Stimulated activated CD4-positive, alpha-beta T cell treated with anti-CD3 and anti-CD28 coated beads, Interleukin-2, amount 100 ng/mL, for 48 hours (primary cell): ENCODE measurements at places on chromosomes 5 and 9.

GRCh38 chr5:168603746-168604145, 24.6 kb upstream of the PANK3 start:
- DNase-seq, result no peak

GRCh38 chr5:171743436-171744076, 42.1 kb upstream of the SMIM23 start:
- DNase-seq, result no peak

DNA sequence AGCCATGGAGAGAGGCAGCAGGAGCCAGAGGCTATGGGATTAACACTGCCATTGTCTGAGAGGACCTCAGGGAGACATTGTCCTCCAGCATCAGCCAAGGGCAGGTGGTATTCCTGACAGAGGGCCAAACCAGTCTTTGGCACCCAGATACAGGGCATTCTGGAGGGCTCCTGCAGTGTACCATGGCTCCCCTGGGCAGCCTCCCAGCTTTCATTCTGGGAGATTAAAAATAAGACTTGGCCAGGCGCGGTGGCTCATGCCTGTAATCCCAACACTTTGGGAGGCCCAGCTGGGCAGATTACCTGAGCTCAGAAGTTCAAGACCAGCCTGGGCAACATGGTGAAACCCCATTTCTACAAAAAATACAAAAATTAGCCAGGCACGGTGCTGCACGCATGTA, 4.2 kb downstream of the MTAP start:
- no peak for DNase-seq

GRCh38 chr9:127965953-127966352, 14.8 kb downstream of the EEIG1 start:
- DNase-seq, result no peak

DNA sequence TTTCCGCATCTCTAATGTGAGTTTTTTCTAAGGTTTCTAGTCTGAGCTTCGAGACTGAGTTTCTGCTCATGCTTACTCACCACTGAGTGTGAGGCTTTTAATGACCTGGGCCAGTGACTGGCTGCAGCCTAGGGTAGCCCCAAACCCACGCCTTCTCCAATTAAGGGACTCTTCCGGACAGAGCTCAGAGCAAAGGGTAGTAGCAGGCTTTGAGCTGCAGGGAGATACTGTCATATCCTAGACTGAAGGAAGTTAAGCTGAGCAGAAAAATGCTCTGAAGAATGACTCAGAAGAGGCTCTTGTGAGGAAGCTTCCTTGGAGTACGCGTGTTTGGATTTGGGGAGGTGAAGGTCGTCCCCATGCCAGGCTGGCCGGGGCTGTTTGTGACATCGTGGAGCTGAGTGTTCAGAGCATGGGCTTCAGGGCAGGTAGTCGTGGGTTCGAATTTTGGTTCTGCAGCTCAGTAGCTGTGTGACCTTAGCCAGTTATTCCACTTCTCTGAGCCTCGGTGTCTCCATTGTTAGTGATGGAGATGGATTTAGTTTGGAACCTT, 3.5 kb downstream of the USP20 start:
- peak; percentile 32 for DNase-seq

DNA sequence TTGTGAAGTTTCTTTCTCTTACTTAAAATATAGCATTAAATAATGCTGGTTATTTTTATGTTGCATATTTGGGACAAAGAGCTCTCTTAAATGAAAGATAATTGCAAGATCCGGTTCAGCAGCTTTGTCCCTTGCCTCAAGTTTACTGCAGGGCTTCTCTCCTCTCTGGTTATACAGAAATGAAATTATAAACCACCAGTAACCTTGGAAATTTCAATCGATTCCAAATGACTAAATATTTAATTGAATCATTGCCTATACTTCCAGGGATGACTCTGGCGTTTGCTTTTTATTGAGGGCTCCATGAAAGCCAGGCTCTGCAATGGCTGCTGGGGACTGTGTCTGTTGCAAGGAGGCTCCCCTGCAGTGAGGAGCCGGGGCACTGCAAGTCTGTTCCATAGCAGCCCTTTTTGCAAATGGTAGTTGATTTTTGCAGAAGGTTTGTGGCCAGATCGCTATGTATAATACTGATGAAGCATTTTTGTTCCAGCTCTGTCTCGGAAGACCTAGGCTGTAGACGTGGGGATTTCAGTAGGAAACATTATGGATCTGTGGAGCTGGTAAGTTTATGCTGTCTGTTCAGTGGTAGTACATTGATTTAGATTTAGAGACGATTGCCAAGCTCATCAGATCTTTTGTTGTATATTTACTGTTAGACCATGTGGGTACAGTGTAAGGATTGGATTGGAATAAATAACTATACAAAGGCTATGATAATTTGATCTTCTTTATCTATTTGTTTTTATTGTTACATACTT, at the start of gene GARNL3:
Gene GARNL3, plus strand, starts transcription at position 313 of the 758 bp plus-strand sequence. Its CDS starts 104 bp downstream, at position 417.
- DNase-seq, result no peak

GRCh38 chr5:88374391-88374790, 105.7 kb upstream of the TMEM161B start:
- DNase-seq, result no peak

GRCh38 chr9:127682351-127683136, 24.2 kb upstream of the CFAP157 start:
- no peak for DNase-seq

- no peak for DNase-seq
Measured at GRCh38 chr5:19264821-19265220, 723.2 kb downstream of the CDH18 start.

DNA sequence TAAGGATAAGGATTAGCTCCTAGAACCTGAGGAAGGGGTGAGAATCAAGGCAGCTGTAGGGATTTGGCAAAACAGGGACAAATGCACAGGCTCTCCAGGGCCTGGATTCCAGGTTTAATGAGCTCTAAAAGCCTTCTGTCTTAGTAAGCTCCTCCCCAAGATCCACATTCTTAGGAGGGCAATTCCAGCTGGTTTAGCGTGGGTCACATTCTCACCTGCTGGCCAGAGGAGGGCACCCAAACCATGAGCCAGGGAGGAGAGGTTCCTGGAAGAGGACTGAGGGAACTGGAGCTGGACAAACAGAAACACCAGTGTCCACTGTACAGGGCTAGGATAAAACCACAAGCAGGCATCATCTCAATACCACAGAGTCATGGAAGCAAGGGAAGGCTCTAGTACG, 480.0 kb downstream of the CCDC171 start:
- DNase-seq, result no peak

GRCh38 chr9:1102642-1102970, 52.4 kb downstream of the DMRT2 start:
- no peak for DNase-seq

- DNase-seq, result no peak
Measured at GRCh38 chr5:132686193-132686592, 12.4 kb downstream of the IL4 start.

- peak; percentile 2 for DNase-seq
Measured at GRCh38 chr9:132210472-132211145, 48.8 kb downstream of the NTNG2 start.

GRCh38 chr9:134212809-134213507, 48.6 kb upstream of the RNU6ATAC start:
- DNase-seq, result no peak

GRCh38 chr5:20648981-20649380, 661.0 kb upstream of the CDH18 start:
- no peak for DNase-seq

GRCh38 chr5:155826611-155827507, 500.1 kb upstream of the SGCD start:
- DNase-seq, result no peak

DNA sequence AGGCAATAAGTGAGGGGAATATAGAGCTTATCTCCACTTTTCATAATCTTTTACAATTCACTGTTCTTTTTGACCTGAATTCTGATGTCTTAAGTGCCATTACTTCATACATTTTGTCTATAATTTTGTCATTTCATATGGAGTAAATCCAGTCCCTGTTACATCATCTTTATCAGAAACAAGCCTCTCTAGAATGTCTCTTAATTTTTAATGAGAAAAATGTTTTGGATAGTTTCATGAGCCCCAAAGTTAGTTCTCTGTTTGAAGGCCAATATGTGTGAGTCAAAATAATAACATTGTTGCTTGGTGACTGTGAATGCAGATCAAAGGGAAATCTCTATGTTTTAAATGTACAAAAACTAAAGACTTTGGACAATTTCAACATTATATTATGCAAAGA, 329.6 kb upstream of the ARRDC3 start:
- no peak for DNase-seq

DNA sequence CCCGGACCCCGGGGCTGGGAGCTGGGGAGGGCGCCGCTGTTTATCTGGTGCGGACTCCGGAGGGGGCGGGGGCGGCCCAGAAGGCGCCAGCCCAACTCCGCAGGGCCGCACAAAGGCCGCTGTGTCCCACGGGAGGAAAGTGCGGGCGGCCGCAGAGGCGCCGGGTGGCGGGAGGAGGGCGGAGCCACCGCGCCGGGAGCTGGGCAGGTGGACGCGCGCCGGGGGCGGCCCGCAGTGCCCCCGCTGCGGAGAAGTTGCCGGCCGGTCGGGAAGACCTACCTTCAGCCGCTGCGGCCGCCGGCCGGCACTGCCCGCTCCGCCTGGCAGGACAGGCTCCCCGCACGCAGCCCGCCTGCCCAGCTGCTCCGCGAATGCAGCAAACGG, 43.6 kb downstream of the NACC2 start:
- DNase-seq, result no peak

DNA sequence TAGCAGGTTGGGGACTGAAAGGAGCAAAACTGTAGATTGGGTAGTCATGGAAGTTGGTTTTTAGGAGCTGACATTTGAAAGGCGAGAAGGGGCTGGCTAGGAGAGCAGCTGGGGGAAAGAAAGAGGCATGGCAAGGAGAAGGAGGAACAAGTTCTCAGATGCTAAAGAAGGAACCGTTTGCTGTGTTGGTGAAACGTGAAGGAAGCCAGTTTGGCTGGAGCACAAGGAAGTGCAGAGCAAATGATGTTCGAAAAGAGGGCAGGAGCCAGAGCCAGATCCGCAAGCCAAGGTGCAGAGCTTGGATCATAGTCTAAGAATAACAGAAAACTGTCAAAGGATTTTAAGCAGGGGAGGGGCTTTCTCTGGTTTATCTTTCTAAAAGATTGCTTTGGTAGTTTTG, 276.6 kb downstream of the ASTN2 start:
- no peak for DNase-seq

- no peak for DNase-seq
Measured at GRCh38 chr5:65861830-65862241, 64.5 kb upstream of the ERBIN start.

- no peak for DNase-seq
Measured at GRCh38 chr5:144295284-144295683, 124.6 kb downstream of the KCTD16 start.

DNA sequence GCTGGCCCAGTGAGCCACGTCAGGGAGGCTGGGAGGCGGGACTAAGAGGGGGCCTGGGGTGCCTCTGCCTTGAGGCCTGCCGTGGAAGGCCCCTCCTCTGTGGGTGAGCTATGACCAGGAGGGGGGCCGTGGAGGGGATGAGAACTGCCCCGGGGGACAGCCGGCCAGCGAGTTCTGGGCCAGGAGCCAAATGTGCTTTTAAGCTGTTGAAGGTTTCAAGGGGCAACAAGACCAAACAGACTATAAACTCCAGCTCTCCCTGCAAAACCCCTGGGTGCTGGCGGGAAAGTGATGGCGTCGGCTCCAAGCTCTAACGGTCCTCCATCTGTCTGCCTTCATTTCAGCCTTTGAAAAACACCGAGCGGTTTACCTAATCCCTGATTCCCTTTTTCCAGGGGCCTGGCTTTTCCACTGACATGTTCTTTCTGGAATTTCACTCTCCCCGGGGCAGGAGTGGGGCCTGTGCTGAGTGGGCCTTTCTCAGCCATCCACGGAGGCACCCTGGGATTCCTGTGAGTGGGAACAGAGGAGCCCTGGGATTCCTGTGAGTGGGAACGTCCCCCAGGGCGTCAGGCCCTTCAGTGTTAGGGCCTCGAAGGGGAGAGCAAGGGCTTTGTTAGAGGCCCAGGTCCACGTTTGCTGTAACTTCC, 65.6 kb downstream of the COL5A1 start:
- DNase-seq, result no peak

DNA sequence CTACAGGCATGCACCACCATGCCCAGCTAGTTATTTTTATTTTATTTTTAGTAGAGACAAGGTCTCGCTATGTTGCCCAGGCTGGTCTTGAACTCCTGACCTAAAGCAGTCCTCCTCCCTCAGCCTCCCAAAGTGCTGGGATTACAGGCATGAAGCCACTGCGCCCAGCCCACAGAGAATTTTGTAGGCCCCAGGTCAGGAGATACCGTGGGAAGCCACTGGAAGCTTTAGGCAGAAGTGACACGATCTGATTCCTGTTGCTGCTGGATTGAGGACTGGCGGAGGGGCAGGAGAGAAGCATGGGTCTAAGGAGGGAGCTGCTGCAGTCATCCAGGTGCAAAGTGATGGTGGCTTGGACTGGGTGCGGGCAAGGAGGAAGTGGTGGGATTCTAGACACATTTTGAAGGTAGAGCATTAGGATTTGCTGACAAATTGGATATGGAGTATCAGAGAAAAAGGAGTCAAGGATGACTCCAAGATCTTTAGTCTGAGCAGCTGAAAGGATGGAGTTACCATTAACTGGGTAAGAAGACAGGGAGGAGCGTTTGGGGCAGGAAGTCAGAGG, 20.7 kb downstream of the TCF7 start:
- DNase-seq, result no peak

DNA sequence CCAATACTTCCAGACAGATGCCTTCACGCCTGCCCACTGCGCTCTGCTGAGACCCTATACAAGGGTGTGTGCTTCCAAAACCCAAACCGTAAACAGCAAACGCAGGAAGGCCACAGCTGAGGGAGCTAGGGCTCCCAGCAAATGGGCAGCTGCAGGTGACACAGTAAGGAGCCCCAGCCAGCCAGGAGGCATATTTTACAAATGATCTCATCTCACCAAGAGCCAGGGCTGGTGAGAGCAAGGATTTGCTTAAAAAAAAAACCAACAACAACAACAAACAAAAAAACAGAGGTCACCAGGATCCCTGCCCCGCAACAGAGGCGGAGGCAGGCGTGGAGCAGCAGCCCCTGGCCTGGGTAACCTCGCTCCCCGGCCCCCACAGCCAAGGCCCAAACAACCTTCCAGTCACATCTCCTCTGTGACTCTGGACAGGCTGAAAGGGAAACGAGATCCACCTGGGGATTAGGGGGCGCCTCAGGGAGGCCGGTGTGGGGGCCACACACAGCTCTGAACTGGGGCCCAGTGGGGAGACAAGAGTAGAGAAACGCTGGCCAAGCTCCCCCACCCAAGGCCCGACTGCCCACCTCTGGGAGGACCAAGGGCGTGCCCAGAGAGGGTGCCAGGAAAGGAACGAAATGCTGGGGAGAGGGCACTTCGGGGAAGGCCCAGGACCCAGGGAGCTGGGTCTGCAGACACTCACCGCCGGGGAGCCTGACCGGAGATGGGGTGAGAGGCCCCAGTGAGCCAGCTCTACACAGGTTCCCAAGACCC, 3.3 kb downstream of the NACC2 start:
- DNase-seq, result no peak

DNA sequence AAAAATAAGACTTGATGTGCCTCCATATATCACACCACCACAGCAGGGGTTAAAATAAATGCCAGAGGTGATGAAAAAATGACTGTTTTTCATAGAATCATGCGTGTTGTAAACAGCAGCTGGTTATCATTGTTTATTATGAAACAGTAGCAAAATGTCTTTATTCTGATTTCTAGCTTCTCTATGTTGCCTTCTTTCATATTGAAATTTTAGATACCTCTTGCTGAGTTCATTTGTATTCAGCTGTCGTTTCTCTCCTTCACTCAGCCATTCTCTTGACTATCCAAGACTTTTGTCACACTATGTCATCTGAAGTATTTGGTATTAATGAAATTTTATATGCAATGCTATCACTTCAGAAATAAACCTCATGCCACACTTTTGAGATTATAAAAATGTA, 465.0 kb downstream of the TAF11L14 start:
- DNase-seq, result no peak
